Central memory CD4-positive, alpha-beta T cell (primary cell): ENCODE measurements at places on chromosomes 11 and 22.
A peak's percentile ranks its signal among the peaks of the same experiment; 100 is the strongest.

- no peak for DNase-seq
Observed at GRCh38 chr11:70778883-70779282, 380.6 kb downstream of the CTTN start.

DNA sequence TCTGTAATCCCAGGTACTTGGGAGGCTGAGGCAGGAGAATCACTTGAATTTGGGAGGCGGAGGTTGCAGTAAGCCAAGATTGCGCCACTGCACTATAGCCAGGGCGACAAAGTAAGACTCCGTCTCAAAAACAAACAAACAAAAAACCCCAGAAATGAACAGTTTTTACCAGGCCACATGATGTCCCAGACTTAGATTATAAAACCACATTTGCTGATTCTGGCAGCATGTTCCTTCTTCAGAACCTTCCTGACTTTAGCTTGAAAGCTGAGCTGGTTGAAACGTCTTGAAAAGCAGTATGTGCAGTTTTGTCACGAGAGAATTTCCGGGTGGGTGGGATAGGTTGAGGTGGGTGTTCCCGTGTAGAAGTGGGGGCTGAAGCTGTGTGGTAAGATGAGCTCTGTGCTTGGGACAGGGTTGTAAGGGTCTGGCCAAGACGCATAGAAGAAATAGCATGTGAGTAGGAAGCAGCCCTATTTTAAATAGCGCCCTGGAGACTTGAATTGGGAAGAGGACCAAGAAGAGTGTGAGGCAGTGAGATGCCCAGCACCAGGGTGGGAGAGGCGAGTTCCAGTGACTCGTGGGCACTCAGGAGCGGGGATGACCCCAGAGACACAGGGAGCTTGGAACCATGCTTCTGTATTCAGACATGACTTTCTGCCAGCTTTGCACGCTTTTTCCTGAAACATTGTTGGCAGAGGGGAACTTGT lies 7.6 kb downstream of the AP2A2 start:
- DNase-seq, result no peak

DNA sequence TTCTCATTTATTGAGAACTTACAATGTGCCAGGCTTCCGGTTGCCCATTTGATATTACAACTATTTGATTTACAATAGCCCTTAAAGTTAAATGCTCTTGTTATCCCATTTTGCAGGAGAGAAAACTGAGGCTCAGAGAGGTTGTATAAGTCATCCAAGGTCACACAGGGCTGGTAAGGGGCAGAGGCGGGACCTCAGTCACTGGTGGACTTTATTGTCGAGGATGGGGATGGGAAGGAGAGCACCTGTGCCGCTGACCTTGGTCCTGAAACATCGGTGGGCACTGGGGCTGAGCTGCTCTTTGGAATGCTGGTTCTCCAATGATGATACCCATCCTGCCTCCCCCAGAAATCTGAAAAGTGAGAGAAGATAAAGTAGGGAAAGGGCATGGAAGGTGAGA lies 265.4 kb downstream of the MIAT start:
- no peak for DNase-seq

- no peak for DNase-seq
Observed at GRCh38 chr11:17719028-17719937, at the start of gene MYOD1. MYOD1 (plus strand) TSS chr11:17719571; CDS start chr11:17719783, 212 bp downstream.

GRCh38 chr11:69452206-69452987 lies 29.1 kb upstream of the LINC01488 start:
- DNase-seq, result no peak

DNA sequence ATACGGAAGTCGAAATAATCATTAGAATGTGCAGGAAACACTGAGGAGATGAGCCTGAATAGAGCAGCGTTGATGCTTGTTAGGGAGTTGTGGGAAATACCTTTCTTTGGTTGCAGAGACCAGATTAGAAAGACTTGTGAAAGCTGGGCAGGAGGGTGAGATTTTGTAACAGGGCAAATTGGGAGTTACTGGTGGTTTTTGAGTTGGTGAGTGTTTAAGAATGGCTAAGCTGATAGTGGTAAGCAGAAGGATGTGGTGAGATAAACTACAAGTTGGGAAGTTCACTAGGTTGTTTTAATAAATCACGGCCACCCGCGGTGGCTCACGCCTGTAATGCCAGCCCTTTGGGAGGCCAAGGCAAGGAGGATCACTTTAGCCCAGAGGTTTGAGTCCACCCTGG lies 34.4 kb downstream of the MCAM start:
- no peak for DNase-seq

GRCh38 chr11:83042964-83043711 lies 28.6 kb downstream of the RAB30 start:
- no peak for DNase-seq

GRCh38 chr11:27697679-27698275 lies 2.5 kb downstream of the BDNF start:
- DNase-seq, result no peak

- no peak for DNase-seq
Observed at GRCh38 chr11:69161117-69161407, 5.3 kb downstream of the SMIM38 start.

DNA sequence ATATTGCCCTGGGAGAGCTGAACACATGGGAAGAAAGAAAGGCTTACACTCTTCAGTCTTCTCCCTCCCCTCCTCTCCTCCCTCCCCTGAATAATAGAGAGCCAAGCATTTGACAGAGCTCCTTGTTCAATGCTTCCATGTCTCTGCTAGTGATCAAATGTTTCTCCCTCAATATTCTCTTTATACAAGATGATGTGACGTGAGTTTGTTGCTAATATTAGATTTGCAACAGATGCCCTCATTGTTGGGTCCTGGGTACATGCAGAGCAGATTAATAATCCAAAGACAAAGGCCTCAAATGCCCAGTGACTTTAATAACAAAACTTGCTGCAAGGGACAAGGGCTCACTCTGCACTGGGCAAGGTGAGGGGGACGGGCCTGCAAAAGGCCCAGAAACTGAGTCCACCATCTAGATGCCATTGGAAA lies 7.1 kb upstream of the ENDOD1 start:
- DNase-seq, result no peak

DNA sequence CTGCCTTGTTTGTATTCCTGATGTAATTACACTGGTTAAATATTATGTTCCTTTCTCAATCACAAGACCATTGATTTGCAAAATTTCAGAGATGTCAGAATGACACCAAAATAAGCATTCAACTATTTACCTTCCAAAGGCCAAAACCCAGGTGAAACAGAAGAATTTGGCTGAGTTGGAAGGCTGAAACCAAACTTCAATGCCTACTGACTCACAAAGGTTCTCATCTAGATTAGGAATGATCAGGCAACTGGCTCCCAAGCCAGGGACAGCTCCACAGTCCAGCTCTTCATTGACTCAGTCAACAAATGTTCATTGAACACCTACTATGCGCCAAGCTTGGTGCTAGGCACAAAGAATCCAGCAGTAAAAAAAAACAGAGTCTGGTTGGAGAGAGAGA lies 13.4 kb upstream of the SLC35C1 start:
- DNase-seq, result no peak

DNA sequence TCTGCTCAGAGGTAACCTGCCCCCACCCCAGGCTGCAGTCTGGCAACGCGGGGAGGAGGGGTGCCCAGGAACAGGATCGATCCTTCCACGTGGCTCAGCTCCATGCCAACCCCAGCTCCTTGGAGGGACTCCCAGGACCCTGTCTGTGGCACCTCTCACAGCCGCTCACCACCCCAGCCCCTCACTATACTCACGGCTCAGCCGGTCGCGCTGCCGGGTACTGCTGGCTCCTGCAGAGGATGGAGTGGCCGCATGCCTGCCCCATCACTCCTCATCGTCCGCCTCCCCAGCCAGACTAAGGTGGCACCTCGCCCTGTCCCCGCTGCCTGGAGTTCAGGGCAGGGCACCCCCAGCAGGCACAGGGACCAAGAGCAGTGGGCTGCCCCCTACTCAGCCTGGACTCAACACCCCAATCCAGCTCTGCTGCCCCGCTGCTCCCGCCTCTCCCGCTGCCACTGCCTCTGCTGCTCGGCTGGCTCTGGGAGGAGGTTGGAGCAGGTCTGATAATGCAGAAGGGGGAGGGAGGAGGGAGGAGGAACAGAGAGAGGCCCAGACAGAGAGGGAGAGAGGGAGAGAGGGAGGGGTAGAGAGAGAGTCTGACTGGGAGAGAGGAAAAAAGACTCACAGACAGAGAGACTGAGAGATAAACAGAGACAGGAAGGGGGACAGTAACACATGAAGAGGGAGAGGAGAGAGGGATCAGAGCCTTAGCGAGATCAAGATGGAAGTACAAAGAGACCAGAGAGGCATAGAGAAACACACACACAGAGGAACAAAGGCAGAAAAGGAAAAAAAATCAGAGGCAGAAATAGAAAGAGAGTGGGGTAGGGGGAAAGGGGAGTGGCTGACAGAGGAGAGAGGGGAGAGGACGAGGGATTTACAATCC lies at the start of gene PDE2A:
Gene PDE2A, minus strand, starts transcription at position 480 of the 886 bp plus-strand sequence. Its CDS starts 215 bp downstream, at position 265.
- DNase-seq, result no peak

GRCh38 chr11:45097721-45098493 lies 48.5 kb upstream of the PRDM11 start:
- no peak for DNase-seq

GRCh38 chr11:554428-555226 lies 5.9 kb downstream of the LMNTD2 start:
- DNase-seq, result peak; percentile 73

DNA sequence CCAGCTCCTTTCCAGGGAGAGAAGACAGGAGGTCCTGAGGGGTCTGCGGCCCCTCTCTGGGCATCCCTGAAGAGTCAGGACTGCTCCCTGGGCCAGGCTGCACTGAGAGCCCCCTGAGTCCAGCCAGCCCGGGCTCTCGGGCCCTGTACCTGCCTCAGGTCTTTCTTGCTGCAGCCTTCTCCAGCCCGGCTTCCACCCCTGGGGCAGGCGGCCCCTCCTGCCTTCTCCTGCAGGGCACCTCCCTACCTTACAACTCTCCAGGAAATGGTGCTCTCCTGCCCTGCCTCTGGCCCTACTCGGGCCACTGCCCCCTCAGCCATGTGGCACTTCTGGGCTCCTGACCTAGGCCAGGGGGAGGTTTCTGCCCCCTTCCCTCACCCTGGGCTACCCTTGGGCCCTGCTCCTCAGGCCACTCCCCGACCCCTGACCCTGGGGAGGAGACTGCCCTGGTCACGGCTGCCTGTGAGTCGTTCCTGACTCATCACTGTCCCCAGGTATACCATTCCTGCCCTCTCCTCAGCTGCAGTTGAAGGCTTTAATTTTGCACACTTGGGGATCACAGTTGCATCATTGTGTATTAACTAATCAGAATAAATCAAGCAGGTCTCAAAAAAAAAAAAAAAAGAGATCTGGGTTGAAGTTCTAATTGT lies 251.1 kb downstream of the NXPE2 start:
- no peak for DNase-seq

- DNase-seq, result no peak
Observed at GRCh38 chr11:129298988-129299387, 76.7 kb upstream of the BARX2 start.

- no peak for DNase-seq
Observed at GRCh38 chr22:44311855-44312170, 938 bp downstream of the SHISAL1 start.

DNA sequence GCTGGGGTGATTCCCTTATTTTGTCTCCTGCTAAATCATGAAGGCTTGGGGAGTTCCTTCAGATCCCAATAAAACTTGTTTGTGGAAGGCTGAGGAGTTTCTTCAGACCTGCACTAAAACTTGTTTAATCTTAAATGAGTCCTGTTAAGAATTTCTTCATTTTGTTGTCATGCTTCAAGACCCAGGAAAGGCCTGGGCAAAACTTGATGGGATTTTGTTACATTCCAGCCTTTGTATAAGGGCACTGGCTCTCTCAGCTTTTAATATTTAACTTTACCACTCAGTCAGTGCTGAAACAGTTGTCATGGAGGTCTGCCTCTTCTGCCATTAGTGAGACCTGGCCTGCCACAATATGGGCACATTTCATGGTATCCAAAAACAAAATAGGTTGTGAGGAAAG lies 699.0 kb downstream of the ETS1 start:
- no peak for DNase-seq

- DNase-seq, result no peak
Observed at GRCh38 chr11:68160100-68160695, 39.0 kb upstream of the CHKA start.

DNA sequence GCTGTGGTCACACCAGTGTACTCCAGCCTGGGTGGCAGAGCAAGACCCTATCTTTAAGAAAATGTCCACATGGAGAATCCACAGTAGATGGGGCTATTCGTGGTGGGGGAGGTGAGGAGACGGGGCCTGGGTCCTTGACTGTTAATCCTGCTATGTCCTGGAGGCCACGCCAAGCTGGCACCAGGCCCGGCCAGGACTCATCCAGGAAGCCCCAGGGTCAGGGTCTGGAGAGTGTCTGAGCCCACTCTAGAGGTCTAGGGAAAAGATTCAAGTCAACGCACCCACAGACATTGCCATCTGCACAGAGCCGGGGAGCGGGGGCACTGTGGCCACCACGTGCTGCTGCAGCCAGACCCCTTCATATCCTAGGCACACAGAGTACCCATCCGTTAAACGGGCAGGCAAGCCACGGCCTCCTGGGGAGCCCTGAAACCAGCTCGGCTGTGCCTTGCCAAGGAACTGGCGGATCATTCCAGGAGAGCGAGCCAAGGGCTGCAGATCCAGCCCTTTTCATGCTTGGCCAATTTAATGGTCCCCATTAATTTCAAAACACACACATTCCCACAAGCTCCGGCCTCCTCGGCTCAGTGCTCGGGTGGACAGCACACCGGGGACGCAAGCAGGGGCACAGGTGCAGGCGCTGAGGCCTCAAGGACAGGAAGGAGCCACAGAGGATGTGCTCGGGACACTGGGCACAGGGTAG lies 24.7 kb downstream of the MACROD1 start:
- DNase-seq, result no peak

DNA sequence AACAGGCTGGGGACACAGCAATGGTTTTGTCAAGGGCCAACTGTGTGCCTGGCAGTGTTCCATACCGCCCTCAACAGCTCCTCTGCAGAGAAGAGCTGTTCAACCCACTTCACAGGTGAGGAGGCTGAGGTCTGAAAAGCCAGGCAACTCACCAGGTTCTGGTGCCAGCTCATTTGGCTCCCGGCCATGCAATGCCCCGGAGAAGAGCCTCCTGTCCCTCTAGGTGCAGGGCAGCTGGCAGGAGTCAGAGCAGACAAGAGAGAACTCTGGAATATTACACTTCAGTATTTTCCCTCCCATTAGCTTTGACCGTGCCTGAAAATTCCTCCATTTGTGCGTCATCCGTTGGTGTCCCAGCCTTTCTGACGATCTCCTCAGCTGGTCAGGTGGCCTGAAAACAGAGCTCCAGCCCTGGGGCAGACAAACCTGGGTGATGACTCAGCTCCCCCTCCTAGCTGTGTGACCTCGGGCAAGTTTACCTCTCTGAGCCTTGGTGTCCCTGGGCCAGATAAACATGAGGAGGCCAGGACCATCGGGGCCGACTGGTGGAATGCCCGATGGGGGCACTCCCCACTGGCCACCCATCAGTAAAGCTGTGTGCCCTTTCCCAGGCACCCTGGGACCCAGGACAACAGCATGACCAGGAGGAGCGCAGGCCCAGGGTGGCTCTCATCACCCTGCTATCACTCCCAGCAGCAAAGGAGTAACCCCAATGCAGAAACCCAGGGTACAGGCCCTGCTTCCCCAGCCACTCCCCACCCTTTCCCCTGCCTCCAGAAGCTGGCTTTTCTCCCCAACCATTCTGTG lies 9.6 kb upstream of the C1QTNF6 start:
- no peak for DNase-seq

GRCh38 chr11:24515632-24516031 lies 18.8 kb downstream of the LUZP2 start:
- DNase-seq, result no peak
